Eye (tissue), 1 donor: ENCODE measurements at places on chromosomes 2 and 18.

GRCh38 chr2:234135750-234136221 is 85.3 kb downstream of the SPP2 start:
- DNase-seq = peak; percentile 94

DNA sequence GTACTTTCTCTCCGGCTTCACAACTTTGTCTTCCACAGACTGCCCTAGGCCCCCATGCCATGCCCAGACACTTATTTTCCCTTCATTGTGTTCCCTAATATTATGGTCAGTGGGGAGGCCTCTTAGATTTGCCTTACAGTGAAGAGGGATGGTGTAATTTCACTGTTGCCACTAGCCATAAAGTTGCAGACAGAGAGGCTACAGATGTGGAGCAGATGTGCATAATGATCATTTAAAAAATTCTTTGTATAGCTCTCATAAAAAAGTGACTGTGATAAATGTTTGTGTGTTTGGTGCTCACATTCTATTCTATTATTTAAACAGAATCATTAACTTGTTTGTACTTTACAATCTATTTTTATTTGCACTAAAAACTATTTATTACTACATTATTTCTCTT is 67.5 kb upstream of the FN1 start:
- no peak for DNase-seq

DNA sequence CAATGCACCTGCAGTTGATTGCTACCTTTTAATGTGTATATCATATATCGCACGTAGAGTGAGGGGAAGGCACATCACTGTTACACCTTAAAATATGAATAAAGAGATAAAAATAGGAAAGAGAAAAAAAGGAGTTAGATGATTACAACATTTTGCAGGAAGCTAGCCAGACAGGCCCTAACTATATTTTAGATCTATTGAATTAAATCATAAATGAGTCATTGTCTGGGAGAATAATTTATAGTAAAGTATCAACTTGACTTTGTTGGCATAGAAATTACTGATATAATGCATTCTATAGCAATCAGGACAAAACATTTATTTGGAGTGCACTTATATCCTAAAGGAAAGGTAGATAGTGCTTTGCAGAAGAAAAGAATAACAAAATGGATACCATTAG is 384.9 kb upstream of the NXPH2 start:
- DNase-seq = no peak

DNA sequence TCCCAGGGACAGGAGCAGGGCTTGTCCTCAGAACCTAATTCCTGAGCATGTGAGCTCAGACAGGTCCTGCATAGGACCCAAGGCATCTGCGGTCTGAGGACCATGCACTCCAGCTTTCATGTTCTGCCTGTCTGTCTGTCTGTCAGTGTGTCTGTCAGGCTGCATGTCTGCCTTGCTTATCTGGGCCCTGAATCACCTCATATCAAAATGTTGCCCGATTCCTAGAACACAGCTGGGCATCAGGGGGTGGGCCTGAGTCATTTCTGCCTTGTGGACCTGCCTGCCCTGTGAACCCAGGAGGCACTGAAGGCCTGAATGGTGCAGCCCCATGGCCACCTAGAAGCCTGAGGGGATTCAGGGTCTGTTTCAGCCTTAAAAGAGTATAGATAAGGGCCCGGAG is 22.1 kb downstream of the INHBB start:
- DNase-seq = no peak

DNA sequence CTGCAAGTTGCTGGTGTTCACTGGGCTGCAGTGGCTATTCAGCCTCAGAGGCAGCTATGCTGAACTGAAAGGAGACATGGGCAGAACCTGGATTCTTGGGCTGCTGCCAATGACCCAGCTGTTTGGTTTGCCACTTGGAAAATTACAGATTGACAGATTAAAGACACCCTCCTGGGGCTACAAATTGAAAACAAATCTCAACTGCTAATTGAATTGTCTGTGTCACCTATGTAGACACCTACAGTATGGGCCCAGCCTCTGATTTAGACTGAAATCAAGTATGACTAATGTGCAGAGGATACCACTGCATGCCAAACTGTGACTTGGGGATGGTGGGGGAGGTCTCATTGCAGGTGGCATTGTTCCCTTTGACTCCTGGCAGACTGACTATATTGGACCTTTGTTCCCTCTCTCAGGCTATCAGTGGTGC is 42.8 kb downstream of the ITSN2 start:
- DNase-seq = no peak
